ENCODE measurements at places on chromosomes 11 and 22.

- DNase-seq: peak; percentile 1
Observed at GRCh38 chr11:69359735-69360480, 66.0 kb downstream of the MYEOV start.

DNA sequence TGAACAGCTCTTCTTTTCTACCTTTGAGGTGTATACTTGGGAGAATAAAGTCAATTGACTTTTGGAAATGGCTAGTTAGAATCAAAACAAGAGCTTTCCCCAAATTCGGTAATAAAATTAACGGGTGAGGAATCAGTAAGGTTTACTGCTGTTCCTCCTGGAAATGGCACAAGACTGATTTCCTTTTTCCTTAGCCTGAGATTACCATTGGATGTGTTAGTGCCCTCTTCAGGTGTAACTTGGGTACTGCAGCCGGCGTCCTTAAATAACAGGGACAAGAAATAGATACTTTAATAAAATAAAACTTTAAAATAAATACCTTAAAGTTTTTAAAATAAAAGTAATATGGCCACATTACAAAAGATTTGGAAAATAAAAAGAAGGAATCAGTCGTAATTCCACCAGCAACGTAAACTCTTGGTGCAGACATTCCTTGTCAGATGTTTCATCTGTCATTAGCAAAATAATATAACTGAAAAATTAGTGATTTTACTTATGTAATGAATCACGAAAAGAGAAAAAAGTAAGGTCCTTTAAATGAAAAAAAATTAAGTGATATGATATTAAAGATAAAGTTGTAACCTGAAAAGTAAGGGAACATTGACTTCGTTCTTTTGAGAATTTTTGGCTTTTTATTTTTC lies 29.7 kb downstream of the ZFTA start:
- DNase-seq: peak; percentile 77

GRCh38 chr11:65287601-65288000 lies 25.8 kb downstream of the POLA2 start:
- no peak for DNase-seq

GRCh38 chr22:42717197-42717928 lies 3.3 kb downstream of the A4GALT start:
- no peak for DNase-seq

GRCh38 chr11:16169956-16170847 lies 186.1 kb downstream of the SOX6 start:
- no peak for DNase-seq

DNA sequence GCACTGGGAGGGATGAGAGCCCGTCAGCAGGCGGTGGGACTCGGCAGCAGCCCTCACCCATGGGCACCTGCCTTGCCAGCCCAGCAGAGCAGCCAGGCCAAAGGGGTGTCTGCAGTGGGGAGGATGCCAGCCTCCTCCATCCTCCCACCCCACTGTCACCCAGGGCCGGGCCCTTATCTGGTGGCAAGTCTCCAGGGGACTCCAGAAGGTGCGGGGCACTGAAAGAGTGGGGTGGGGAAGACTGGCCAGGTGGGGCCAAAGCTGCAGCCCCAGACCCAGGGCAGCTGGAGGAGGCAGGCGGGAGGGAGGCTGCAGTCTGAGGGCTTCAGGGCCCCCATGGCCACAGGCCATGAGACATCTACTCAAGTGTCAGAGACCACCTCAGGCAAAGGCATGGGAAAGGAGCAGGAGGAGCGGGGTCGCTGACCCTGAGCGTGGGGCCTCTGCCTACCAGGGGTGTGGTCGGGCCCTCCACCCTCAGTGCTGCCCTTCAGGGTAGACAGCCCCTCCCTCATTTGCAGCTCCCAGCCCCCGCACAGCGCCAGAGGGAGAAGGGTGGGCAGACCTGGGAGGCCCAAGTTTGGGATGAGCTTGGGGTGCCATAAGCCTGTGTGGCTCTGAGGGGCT lies 3.5 kb downstream of the DGCR6L start:
- no peak for DNase-seq

GRCh38 chr11:30310623-30311022 lies 12.3 kb upstream of the ARL14EP start:
- no peak for DNase-seq

- peak; percentile 57 for DNase-seq
Observed at GRCh38 chr11:2990617-2991451, 1.3 kb downstream of the NAP1L4 start.

DNA sequence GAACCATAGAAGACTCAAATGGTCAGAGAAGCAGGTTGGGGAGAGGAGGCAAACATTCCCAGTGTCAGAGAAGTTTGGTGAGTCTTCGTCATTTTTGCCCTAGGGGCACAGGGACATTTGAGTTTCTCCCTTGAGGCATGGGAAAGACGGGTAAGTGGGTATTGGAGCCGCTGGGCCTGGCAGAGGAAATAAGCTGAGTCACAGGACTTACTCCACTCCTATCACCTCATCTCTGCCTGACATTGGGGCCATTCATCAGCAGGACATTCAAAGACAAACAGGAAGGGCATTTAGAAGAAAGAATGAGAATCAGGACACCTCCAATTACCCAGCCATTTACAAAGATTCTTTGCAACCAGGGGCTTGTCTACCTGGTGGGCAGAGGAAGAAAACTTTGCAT lies 100.7 kb upstream of the SEZ6L start:
- no peak for DNase-seq

DNA sequence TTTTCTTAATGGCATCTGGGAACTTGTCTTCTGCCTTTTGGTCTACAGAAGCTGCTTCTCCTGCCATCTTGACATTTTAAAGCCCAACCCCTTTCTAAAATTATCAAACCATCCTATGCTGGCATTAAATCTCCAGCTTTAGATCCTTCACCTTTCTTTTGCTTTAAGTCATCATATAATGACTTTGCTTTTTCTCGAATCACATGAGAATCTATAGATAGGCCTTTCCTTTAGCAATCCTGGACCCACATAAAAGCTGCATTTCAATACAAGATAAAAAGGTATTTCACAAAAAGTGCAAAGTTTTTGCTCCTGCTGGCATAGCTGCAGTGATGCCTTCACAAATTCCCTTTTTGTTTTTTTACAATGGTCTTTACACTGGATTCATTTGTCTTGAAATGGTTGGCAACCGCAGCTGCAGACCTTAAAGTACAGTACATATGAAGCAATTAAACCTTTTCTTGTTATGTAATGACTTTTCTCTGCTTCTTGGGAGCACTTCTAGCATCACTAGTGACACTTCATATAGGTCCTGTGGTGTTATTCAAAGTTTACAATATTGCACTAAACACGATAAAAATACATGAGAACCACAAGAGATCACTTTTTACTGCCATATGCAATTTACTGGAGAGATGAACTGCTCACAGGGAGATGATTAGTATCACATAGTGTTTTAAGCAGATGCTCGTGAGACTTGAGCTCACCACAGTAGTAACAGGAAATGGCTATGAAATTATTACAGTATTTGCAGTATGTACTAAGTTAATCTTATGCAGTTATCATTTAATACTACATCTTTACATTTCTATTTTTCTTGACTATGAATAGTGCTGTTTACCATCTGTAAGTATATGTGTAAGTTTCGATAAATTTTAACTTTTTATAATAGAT lies 41.6 kb downstream of the ACER3 start:
- no peak for DNase-seq

DNA sequence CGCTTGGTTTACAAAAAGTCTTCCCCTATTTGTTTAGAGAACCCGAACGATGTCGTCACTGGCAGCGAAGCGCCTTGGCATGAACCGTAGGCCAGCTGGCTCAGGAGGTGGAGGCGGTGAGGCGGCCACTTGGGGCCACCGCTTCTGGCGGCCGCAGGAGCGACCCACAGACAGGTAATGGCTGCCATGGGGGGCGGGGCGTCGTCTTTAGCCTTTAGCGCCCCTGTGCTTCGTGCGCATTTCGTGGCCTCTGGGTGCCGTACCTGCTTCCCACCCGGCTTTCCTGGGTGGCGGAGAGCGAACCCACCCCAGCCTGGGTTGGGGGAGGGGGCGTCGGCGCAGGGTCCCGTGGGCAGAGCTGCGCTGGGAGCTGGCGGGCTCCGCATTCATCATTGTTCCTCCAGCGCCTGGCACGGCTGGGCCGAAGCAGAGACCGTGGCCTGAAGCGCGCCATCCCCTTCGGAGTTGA lies 469 bp upstream of the OSBP2 start:
- peak; percentile 75 for DNase-seq

DNA sequence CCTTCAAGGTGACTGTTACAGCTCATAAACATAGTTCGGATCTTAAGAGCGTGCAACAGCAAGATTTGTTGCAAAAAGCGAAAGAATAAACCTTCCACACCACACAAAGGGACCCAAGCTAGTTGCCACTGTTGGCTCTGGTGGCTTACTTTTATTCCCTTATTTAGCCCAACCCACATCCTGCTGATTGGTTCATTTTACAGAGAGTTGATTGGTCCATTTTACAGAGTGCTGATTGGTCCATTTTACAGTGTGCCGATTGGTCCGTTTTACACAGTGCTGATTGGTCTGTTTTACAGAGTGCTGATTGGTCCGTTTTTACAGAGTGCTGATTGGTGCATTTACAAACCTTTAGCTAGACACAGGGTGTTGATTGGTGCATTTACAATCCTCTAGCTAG lies 776.9 kb upstream of the CNTN5 start:
- DNase-seq: no peak

DNA sequence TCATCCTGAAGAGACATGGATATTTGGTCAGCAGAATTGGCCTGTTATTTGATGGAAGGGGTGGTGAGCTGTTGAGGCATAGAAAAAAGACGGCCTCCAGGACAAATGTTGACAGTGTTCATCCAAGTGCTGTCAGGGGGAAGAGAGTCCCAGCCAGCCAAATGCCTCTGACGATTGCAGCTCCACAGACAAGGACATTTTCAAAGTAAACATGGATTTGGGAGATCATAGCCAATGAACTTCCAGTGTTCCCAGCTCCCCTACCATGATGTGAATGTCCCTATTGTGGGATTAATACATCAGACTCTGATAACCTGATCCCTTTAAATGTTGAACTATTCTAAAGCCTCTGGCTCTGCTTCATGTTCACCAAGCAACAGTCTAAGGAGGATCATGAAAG lies 31.2 kb upstream of the PSMA1 start:
- DNase-seq: no peak

DNA sequence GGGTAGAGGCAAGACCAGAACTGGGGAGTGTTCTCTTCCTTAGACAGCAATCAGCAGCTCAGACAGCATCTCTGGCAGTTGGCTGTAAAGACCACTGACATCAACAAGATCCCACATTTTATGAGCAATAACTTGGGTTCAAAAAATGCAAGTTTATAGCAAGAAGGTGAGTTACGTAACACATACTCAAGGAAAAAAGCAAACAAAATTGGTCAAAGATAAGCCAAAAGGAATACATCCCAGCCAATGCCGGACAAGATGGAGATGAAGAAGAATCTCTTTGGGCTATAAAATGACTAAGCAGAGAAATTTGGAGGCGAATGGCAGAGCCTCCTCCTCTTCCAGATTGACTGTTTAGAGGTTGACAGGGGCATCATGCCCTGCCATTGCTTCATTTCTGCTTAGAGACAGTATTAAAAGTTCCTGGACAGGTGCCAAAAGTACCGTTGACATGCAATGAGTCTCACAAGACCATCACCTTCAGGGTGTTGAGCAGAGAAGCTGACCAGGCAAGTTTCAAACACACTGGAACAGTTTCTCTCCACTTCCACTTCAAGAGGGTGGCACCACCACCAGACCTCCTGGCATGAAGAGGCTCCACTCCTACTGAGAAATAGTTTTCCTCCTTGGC lies 55.9 kb downstream of the ENDOD1 start:
- DNase-seq: no peak
